ENCODE measurements at places on chromosomes 1 and 21.

DNA sequence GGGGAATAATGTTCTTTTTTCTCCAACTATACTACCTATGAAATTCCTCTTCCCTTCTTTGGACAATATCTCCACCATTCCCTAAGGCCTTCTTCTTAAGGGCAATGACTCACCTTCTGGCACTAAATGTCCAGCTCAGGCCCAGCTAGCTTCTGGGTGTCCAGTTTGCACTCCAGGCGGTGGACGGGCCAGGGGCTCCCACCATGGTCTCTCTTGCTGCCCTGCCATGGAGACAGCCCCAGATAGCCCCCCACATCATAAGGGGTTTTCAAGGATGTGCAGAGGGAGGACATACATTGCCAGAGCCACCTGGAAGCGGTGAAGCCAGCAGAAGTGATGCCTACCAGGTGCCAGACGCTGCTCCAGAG, 43.8 kb downstream of the C1orf198 start:
- no peak for DNase-seq

DNA sequence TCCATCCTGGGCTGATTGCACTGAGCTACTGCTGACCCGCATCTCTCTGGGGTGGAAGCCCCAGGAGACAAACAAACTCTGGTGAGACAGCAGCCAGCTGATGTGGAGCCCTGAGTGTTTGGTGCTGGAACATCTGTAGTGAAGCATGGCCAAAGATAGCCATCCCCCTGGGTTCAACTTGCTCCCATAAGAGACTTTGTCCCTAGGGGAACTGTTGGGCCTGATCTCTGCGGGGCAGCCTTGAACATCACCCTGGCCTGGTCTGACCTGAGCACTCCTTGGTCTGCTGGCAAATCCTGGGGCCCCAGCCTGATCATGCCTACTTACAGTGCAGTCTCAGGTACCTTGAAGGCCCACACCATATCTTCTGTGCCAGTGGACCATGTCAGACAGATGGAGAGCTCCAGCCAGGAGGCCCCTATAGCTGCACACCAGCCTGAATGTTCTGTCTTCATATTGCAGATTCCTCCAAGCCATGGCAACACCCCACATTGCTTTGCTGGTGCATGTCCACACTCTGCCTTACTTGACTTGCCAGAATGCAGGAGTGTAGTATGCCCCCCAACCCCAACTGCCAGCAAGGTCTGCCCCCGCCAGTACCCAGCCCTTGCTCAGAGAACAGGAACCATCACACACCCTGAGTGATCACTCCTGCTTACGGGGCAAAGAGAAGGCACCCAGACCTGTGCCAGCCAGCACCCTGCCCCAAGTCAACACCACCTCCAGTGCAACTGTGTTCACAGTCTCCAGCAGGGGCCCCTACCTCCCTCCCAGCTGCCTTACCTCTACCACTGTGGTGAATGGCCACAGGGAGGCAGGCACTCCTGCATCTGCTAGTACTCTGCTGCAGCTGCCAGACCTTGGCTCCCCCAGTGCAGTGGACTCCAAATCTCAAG, 690.5 kb upstream of the NR5A2 start:
- DNase-seq = no peak

- no peak for DNase-seq
Measured at GRCh38 chr1:46569884-46570725, 18.7 kb upstream of the KNCN start.

DNA sequence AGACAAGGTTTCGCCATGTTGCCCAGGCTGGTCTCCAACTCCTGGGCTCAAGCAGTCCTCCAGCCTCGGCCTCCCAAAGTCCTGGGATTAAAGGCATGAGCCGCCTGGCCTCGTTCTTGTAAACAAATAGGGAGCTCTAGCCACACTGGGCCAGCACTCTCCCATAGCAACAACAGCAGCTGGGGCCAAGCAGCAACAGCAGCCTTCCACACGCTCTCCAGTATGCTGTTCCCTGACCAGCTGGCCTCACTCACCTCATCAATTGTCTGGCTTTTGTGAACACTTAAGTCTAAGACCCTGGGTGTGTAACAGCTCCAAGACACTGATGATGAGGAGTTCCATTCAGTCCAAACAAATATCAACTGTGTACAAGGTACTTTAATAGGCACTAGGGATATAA, 16.9 kb upstream of the GLIS1 start:
- no peak for DNase-seq

GRCh38 chr1:183925947-183926346, 111.6 kb downstream of the COLGALT2 start:
- DNase-seq = no peak

- peak; percentile 98 for DNase-seq
Measured at GRCh38 chr1:154843636-154844296, 26.3 kb downstream of the KCNN3 start.

DNA sequence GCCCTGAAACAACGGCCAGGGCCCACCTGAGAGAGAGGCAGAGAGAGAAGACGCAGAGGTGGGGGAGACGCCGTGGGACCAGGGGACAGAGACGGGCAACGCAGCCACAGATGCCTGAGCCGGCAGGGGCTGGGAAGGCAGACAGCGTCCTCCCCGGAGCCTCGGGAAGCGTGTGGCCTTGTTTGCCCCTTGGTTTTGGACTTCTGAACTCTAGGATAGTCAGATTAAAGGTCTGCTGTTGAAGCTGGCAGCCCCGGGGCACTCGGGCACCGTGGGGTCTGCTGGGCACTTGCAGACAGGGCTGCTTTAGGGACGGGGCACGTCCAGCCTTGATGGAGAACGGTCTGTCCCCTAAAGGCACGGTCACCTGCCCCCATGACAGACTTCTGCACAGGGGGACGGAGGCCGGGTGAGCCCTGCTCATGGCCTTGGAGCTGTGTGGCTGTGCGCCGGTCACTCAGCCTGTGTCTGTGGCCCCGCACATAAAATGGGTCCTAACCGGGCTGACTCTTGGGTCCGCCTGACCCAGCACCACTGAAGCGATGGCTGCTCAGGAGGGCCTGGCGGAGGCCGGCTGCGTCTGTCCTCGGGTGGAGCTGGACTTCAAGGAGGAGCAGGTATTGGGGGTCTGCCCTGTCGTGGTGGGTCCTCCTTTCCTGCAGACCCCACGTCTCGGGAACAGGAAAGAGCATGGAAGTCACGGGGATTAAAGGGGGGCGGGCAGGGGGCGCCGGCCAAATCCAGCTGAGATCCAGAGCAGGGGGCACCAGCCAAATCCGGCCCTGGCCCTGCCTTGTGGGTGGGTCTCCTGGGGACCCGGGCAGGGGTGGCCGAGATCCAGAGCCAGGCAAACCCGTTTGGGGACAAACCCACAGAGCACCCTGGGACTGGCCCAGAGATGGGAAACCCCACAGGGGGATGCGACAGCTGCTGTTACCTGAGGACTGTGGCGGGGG, 9.6 kb upstream of the RNF223 start:
- no peak for DNase-seq

DNA sequence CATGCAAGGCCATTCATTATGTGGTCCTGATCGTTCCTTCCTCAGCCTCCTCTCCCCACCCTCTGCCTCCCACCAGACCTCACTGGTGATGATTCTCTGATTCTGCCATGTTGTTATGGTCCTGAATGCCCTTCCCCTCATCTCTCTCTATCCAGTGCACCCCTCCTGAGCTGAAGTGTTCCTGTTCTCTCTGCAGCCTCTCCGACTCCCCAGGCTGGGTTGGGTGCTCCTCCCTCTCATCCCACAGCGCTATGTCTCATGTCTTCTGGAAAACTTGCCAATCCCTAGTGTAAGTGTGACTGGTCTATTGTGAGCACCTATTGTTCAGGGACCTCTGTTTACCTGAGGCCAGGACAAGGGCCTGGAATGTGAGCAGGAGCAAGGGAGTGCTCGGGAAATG, 11.1 kb upstream of the PEF1 start:
- no peak for DNase-seq

DNA sequence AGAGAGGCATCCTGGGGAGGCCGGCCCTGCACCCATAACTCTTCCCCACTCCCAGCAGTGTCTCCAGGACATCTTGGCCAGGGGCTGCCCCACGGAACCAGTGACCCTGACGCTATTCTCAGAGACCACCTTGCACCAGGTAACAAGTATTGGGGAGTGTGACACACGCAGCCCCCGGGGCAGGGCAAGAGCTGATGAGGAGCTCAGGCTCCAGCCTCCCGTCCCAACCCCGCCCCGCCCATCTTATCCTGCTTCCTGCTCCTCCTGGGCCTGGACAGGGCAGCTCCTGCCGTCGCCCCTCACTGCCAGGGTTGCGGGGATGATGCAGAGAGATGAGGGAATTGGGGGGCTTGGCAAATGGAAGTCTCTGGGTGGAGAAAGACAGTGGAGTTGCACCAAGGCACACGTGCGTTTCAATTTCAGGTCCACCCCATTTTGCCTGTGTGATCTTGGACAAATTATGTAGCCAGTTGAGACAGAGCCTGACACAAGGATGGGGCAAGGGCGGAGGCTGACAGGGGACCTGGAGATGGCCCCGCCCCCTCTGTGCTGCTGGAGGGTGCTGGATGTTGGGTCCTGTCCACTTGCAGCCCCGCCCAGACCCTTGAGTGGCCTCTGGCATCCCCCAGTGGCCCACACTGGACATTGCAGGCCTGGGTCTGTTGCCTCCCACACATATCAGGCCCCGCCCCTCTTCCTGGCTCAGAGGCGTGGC, 10.7 kb downstream of the CLCNKA start:
- DNase-seq = peak; percentile 57

- no peak for DNase-seq
Measured at GRCh38 chr1:87123610-87124009, 205.1 kb upstream of the LMO4 start.

GRCh38 chr1:46516200-46516950, 26.7 kb downstream of the DMBX1 start:
- no peak for DNase-seq

- no peak for DNase-seq
Measured at GRCh38 chr21:43979654-43980053, 32.5 kb upstream of the TRAPPC10 start.
